ENCODE measurements at places on chromosomes 1 and 21.
A peak's percentile ranks its signal among the peaks of the same experiment; 100 is the strongest.

DNA sequence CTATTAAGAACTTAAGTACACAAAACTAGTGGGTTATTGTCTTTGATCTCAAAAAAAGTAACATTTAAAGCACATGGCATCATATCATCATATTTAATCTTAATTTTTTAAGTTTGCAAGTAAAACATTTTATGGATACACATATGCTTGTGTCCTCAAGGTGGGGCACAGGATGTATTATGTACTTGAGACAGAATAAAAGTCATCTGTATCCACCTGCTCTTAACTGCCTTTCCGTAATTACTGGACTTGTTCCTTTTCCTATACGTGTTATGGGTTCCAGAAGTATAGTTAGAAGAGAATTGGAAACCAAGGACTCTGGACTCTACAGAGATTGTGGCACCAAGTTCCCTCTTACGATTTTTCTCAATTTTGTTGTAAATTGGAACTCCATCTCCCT lies 79.4 kb downstream of the FCRL5 start:
- no peak overlapping the region for H3K27ac ChIP-seq
- no peaks in the 10 kb centered on the region for H3K27me3 ChIP-seq
- no peaks in the 10 kb centered on the region for H3K36me3 ChIP-seq

- no peaks in the 10 kb centered on the region for H3K36me3 ChIP-seq
- no peak overlapping the region for H3K4me3 ChIP-seq
- H3K27me3 ChIP-seq = no peaks in the 10 kb centered on the region
- H3K27ac ChIP-seq = no peak overlapping the region
- DNase-seq = no peak
These were observed 85.9 kb downstream of the TYW3 start for GRCh38 chr1:74818661-74819456.

- no peaks in the 10 kb centered on the region for H3K27me3 ChIP-seq
- H3K4me3 ChIP-seq = no peak overlapping the region
- H3K4me1 ChIP-seq = no peaks in the 10 kb centered on the region
- no peak overlapping the region for H3K27ac ChIP-seq
These were observed 372.8 kb upstream of the DAB1 start for GRCh38 chr1:57796616-57797015.

GRCh38 chr21:34509151-34509550 lies 2.9 kb downstream of the KCNE1 start:
- no peak overlapping the region for H3K4me3 ChIP-seq
- no peak for DNase-seq
- no peak overlapping the region for H3K27ac ChIP-seq
- H3K36me3 ChIP-seq = no peaks in the 10 kb centered on the region
- H3K27me3 ChIP-seq = no peaks in the 10 kb centered on the region
- peaks cover 4% of the 10 kb centered on the region for H3K4me1 ChIP-seq

GRCh38 chr1:167756730-167757405 lies 35.1 kb downstream of the MPZL1 start:
- H3K27me3 ChIP-seq = no peaks in the 10 kb centered on the region
- H3K36me3 ChIP-seq = peaks cover 4% of the 10 kb centered on the region
- no peak overlapping the region for H3K4me3 ChIP-seq
- no peak overlapping the region for H3K27ac ChIP-seq
- H3K4me1 ChIP-seq = peaks cover 26% of the 10 kb centered on the region
- no peak for DNase-seq

DNA sequence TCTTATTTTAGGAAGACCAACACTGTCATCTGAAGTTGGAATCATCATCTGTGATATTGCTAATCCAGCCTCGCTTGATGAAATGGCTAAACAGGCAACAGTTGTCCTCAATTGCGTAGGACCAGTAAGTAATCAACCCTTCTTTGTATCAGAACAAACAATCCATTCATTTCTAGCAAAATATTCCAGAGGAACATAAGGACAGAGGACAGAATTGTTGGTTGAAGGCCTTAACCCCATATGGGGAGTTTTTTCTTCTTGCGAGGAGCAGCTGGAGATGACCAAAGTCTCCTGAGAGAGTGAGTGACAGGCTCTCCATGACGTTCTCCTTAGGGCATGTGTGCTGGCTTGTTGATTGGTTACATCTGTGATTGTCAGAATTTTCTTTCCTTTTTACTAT lies 2.7 kb downstream of the SCCPDH start:
- H3K27me3 ChIP-seq = no peaks in the 10 kb centered on the region
- no peaks in the 10 kb centered on the region for H3K36me3 ChIP-seq
- no peak for DNase-seq
- no peaks in the 10 kb centered on the region for H3K4me1 ChIP-seq
- no peak overlapping the region for H3K27ac ChIP-seq

DNA sequence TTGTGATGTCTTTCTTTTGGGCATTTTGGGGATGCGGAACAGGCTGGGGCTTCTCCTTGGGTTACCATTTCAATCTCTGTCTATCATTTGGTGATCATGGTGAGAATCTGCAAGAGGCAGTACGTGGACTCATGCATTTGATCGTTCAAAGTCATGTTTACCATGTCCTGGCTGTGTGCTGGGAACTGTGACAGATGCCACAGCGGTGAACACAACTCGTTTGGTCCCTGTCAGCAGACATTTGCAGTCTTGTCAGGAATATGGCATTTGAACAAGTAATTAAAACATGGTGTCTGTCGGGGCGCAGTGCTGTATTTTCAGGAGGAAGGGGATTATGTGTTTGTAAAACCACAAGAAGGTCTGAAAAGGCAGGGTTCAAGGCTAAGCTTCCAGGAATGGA lies 103.3 kb upstream of the IGSF21 start:
- H3K4me1 ChIP-seq = no peaks in the 10 kb centered on the region
- no peak for DNase-seq
- H3K36me3 ChIP-seq = no peaks in the 10 kb centered on the region
- H3K27ac ChIP-seq = no peak overlapping the region
- H3K27me3 ChIP-seq = no peaks in the 10 kb centered on the region

DNA sequence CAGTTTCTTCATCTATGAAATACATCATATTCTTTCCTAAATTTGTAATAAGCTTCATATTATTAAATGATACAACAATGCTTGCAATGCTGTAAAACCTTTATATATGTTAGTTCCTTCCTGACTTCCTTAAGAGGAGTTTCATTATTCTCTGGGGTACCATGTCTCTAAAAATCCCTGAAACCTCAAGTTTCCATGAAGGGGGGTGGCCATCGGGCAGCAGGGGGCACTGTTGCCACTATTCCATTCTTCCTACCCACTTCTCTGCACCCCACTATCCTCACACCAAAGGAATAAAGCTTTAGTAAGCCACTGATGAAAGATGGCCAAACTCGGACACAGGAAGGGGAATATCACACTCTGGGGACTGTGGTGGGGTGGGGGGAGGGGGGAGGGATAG lies 9.0 kb upstream of the DMRTB1 start:
- H3K27ac ChIP-seq = no peak overlapping the region
- no peaks in the 10 kb centered on the region for H3K27me3 ChIP-seq
- no peak overlapping the region for H3K4me3 ChIP-seq
- H3K4me1 ChIP-seq = no peaks in the 10 kb centered on the region

- no peak for DNase-seq
- no peak overlapping the region for H3K27ac ChIP-seq
- H3K4me1 ChIP-seq = peaks cover 18% of the 10 kb centered on the region
- H3K27me3 ChIP-seq = peaks cover 5% of the 10 kb centered on the region
- H3K36me3 ChIP-seq = no peaks in the 10 kb centered on the region
These were observed 86.2 kb downstream of the SIK1 start for GRCh38 chr21:43340491-43341377.

DNA sequence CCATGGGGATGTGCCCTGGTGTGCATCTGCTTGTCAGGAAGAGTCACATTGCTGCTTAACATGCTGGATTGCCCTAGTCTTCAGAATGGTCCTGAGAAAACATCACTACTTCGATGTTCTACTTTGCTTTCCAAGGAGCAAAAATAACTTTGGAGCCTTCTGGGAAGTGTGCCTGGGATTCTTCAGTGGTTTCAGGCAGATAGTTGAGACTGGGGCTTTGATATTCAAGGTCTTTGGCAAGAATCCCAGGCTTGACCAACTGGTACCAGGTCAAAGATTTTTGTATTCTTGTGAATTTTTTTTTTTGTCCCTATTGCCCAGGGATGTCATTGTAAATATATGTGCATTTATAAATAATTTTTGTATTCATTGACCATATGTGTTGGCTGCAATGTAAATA lies 51.4 kb downstream of the LRIG2 start:
- peaks cover 10% of the 10 kb centered on the region for H3K36me3 ChIP-seq
- H3K4me1 ChIP-seq = no peaks in the 10 kb centered on the region
- no peak overlapping the region for H3K4me3 ChIP-seq
- no peak for DNase-seq
- no peaks in the 10 kb centered on the region for H3K27me3 ChIP-seq
- H3K27ac ChIP-seq = no peak overlapping the region

DNA sequence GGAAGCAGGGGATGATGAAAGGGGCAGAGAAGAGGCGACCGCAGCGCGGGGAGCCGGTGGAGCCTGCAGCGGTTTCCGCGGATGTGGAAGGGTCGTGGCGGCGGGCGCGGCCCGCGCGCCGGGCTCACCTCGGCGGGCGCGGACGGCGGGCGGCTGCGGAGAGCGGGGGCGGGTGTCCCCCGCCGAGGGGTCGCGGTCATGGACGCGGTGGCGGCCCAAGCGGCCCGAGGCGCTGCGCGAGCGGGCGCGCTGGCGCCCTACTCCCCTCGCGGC lies 572 bp downstream of the LPGAT1 start:
- no peak for DNase-seq
- no peaks in the 10 kb centered on the region for H3K4me1 ChIP-seq
- H3K4me3 ChIP-seq = peak overlapping the region; percentile 99
- no peaks in the 10 kb centered on the region for H3K36me3 ChIP-seq
- peak overlapping the region; percentile 93 for H3K27ac ChIP-seq

GRCh38 chr1:234918961-234919761 lies 209.5 kb downstream of the TOMM20 start:
- H3K4me1 ChIP-seq = peaks cover 62% of the 10 kb centered on the region
- no peaks in the 10 kb centered on the region for H3K27me3 ChIP-seq
- peak overlapping the region; percentile 88 for H3K27ac ChIP-seq
- no peaks in the 10 kb centered on the region for H3K36me3 ChIP-seq
- no peak overlapping the region for H3K4me3 ChIP-seq

DNA sequence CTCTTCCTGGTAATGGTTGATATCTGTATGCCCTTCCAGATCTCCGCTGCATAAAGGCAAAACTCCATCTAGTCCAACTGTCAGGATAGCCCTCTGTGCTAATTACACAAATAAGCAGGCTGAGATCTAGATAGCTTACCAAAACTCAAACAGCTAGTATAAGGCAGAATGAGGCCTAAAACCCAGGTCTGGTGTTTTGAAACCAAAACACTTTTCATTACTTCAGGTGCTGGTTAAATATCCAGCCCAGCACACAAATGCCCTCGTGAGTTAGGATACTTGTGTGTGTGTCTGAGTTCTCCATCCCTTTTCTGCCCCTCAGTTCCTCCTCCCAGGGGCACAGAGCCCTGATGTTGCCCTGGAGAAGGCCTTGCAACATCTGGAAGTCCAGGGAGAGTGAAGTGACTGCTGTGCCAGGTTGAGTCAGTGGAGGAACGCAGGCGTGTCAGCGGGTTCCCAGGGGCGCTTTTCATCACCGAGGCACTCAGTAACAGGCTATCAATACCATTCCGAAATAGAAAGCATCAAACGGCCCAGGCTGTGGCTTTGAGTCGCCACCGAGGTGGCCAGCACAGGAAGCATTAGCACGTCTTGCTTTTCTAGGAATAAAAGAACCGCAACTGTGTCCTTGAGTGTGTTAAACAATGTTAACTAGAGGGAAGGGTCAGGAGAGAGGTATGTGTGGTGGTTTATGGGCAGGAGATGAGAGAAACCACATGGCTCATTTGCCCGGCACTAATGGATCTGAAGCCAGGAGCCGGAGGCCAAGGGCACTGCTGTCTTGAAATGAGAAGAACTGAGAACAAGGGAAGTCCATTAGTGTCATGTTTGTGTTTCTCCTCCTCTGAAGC lies 90.7 kb upstream of the WLS start:
- no peak for DNase-seq
- H3K4me1 ChIP-seq = no peaks in the 10 kb centered on the region
- H3K4me3 ChIP-seq = no peak overlapping the region
- H3K27me3 ChIP-seq = no peaks in the 10 kb centered on the region
- no peak overlapping the region for H3K27ac ChIP-seq
- no peaks in the 10 kb centered on the region for H3K36me3 ChIP-seq

DNA sequence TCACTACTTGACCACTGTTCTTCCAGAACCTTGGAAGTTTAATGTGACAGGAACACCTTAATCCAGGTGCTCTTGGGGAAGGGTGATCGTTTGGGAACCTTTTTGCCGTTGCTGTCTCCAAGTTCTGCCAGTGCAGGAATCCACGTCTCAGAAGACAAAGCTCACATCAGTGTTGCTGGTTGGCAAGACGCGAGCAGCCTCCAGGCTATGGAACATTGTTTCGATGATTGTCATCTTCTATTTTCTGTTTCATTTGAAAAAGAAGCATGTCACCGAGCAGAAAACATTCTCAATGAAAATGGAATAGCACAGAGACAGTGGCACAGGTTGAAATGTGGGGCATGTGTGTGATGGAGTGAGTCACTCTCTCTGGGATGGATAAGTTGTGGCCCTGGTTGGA lies 11.7 kb downstream of the STUM start:
- no peak for DNase-seq
- H3K4me3 ChIP-seq = no peak overlapping the region
- no peaks in the 10 kb centered on the region for H3K4me1 ChIP-seq
- H3K27me3 ChIP-seq = no peaks in the 10 kb centered on the region

- H3K4me1 ChIP-seq = no peaks in the 10 kb centered on the region
- H3K27me3 ChIP-seq = no peaks in the 10 kb centered on the region
- no peaks in the 10 kb centered on the region for H3K36me3 ChIP-seq
- DNase-seq = no peak
- no peak overlapping the region for H3K4me3 ChIP-seq
These were observed 16.1 kb downstream of the FASLG start for GRCh38 chr1:172674831-172675613.

GRCh38 chr21:42214921-42215320 lies 4.0 kb upstream of the ABCG1 start:
- no peak for DNase-seq
- H3K4me1 ChIP-seq = peaks cover 21% of the 10 kb centered on the region
- no peaks in the 10 kb centered on the region for H3K36me3 ChIP-seq
- no peak overlapping the region for H3K4me3 ChIP-seq
- H3K27me3 ChIP-seq = no peaks in the 10 kb centered on the region

DNA sequence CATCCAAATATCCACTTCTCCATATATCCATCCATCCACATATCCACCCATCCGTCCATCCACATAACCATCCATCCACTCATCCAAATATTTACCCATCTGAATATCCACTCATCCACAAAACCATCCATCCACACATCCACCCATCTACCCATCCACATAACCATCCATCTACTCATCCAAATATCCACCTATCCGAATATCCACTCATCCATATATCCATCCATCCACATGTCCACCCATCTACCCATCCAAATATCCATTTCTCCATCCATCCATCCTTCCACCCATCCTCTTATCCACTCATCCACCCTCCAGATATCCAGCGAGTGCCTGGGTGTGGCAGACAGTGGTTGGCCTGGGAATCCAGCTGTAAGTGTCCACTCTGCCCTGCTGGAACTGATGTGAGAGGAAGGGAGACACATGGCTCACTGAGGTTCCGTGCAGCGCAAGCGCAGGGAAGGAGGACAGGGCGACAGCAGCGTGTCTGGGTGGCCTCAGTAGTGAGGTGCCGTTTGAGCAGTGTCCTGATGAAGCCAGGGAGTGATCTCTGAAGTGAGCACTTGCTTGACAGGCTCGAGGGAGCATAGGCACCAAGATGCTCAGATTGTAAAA lies 27.1 kb downstream of the SLC45A1 start:
- H3K36me3 ChIP-seq = no peaks in the 10 kb centered on the region
- H3K27ac ChIP-seq = no peak overlapping the region
- H3K4me1 ChIP-seq = peaks cover 13% of the 10 kb centered on the region
- H3K4me3 ChIP-seq = no peak overlapping the region
- H3K27me3 ChIP-seq = no peaks in the 10 kb centered on the region

All from esophagus squamous epithelium (tissue), 5 donors.